ENCODE measurements at places on chromosomes 6 and 20.

DNA sequence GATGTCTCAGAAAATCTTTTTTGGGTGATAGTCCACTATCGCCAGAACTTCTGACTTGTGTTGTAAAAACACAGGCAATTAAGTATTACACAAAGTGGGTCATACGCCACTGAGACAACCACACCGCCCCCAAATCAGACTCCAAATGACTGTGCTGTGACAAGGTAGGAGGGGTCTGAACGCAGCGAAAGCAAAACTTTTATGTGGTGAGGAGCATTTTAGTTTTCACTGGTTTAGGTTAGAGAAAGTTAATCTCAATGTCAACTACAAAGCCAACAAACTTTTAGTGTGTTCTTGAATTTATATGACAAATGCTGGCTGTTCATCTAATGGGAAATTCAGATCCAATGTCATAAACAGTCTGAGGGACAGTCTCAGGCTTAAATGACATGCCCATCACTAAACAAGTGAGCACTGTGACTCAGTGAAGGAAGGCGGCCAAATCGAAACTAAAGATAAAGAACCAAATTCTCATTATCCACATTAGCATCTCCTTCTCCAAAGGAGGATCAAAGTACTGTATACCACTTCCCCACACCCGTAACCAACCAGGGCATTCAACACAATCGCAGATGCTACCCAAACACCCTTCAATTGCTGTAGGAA lies 186.7 kb downstream of the GJA10 start:
- no peak for DNase-seq

- DNase-seq: no peak
Measured at GRCh38 chr20:56579301-56579710, 46.3 kb downstream of the FAM209B start.

DNA sequence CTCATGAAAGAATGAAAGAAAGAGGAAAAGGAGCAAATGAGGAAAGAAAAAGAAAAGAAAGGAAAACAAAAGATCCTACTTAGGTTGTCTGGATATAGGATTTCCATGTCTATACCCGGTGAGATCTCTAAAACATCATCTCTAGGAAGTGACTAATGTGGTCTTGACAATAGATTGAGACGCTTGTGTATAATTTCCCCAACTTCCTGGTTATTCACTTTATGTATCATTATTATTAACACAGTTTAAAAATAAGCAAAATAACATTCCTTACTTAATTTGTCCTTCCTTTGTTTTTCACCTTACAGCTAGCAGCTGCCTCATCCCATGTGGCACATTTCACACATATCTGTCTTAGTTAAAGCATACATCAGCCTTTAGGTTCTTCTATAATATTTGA lies 27.0 kb downstream of the LAMA4 start:
- DNase-seq: no peak

DNA sequence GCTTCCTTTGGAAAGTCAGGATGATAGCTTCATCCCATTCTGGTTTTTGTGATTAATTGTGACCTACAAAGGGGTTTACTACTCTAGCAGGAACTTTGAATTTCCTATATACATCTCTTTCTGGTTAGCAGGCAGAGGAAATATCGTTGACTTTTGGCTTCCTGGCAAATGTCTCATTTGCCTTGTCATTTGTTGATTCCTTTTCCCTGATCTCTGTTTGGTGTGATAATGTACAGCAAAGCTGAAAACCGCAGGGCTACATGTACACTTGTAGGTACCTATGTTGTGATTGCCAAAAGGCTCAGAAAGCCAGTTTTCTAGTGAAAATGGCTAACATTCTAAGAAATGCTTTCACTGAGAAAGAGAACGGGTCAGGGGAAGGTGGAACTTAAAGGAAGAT lies 44.3 kb downstream of the TOP1 start:
- DNase-seq: no peak

DNA sequence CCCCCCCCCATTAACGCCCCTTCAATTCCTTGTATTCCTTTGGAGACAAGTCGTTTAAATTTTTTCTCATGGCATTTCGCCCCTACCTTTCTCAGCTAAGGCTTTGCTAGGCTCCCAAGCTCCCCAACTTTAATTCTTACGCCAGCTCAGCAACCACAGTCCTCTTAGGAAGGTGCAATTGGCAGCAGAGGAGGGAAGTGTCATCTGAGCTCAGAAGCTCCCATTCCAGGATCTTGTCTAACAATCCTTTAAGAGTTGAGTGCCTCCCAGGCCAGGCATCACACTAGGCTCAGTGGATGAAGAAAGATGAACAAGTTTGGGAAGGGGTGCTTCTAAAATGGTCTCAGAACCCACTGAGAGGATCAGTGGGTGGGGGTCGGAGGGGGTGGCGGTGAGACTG lies 131.2 kb upstream of the AKAP12 start:
- DNase-seq: no peak

DNA sequence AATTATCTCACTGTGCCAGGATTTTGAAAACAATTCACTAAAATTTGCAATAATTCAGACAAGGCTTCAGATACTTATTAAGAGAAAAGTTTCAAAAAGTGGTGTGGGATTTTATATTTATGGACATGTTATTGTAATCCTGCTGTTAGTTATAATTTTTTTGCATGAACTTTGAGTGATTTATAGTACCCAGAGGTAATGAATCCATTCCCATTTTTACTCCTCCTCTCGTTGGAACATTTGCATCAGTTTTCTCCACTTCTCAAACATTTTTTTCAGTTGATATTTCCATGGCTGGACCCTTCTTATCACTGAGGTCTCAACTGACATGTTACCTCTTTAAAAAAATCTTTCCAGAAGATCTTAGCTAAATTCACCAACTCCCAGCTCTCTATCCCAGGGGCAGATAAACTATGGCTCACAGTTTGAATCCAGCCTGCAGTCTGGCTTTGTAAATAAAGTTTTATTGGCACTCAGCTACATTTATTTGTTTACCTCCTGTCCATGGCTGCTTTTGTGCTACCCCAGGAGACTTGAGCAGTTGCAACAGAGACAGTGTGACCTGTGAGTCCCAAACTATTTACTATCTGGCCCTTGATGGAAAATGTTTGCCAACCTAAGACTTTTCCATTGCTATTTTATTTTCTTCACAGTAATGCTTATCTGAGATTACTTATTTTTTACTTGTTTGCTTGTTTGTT lies 83.4 kb downstream of the TSHZ2 start:
- DNase-seq: no peak

- no peak for DNase-seq
Measured at GRCh38 chr6:11429577-11429976, 108.0 kb upstream of the TMEM170B start.

DNA sequence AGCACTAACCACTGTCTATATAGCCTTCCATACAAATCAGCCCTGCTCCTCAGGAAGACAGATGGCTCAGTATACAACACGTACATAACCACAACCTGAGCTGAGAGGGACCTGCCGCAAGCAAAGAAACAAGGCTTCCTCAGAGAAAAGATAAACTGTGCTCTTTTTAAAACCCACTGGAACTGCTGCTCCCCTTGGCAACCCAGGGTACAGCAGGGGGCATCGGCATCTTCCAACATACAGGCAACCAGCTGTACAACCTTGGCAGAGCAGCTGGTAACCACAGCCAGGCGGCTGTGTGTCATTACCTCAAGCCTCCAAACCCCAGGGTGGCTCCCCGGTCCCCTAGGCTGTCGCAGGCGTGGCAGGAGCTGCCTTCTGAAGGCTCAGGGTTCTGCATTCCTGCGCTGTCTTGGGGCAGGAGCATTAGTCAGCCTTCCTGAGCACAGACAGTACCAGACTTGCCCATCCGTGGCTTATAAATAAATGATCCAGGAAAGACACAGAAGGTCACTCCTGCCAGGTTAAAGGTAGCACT lies 249.5 kb downstream of the ADGRG6 start:
- peak; percentile 8 for DNase-seq

- no peak for DNase-seq
Measured at GRCh38 chr20:5146871-5147592, 20.2 kb downstream of the CDS2 start.

- DNase-seq: no peak
Measured at GRCh38 chr20:20894753-20895152, 182.3 kb upstream of the RALGAPA2 start.

DNA sequence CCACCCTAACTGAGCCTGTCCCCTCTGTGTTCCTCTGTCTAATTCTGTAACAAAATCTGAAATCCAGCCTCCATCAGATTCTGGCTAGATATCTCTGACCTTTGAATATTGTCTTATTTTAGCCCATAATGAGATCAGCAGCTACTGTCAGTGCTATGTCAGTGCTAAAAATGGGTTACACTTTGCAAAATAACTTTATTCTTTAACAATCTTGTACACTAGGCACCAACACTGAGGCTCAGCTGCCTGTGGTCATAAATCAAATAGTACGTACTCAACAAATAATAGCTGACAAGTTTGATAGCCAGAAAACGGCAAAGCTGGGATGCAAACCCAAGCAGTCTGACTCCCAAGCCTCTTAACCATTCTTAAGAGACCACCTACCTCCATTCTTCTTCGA lies 22.1 kb downstream of the TTPAL start:
- DNase-seq: no peak

Measured in stimulated activated CD8-positive, alpha-beta memory T cell treated with anti-CD3 and anti-CD28 coated beads, Interleukin-15, amount 100 ng/mL, for 1 hour (primary cell).